ENCODE measurements at places on chromosomes 3 and 15.
A peak's percentile ranks its signal among the peaks of the same experiment; 100 is the strongest.

GRCh38 chr3:49813497-49814174 lies at the start of gene UBA7:
Gene UBA7, minus strand, starts transcription at chr3:49813953. Its CDS starts 166 bp downstream, at chr3:49813787.
- peak; percentile 51 for DNase-seq

GRCh38 chr3:102796804-102797203 lies 362.0 kb downstream of the ZPLD1 start:
- no peak for DNase-seq

DNA sequence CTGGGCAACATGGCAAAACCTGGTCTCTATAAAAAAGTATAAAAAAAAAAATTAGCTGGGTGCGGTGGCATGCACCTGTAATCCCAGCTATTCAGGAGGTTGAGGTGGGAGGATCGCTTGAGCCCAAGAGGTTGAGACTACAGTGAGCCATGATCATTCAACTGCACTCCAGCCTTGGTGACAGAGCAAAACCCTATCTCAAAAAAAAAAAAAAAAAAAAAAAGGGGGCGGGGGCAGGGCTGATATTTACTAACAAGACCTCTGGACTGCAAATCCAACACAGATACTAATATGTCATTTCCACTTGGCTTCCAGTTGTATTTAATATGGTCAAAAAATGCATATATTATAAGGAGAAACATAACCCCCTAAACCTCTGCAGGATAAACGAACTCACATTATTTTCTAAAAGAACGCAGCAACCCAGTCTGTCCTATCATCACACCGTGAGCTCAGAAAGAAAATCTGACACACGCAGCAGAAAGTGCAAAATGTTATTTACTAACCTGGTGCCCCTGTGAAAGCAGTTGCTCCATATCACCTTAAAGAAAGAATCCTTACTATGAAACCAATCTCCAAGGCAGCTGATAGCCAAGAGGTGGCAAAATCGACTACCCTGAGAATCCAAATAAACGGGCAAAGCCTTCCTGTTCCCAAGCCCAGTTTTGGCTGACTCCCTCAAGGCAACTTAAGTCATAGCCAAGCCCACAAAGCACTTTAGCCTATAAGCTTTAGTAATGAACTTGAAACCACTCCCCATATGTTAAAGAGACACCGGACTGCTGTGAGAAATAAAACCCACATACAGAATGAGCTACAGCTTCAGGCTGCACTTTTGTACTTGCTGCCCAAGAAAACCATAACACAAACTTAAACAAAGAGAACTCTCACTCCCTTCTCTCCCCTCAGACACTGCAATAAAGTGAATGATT lies 39.3 kb downstream of the PLD1 start:
- DNase-seq, result peak; percentile 88

DNA sequence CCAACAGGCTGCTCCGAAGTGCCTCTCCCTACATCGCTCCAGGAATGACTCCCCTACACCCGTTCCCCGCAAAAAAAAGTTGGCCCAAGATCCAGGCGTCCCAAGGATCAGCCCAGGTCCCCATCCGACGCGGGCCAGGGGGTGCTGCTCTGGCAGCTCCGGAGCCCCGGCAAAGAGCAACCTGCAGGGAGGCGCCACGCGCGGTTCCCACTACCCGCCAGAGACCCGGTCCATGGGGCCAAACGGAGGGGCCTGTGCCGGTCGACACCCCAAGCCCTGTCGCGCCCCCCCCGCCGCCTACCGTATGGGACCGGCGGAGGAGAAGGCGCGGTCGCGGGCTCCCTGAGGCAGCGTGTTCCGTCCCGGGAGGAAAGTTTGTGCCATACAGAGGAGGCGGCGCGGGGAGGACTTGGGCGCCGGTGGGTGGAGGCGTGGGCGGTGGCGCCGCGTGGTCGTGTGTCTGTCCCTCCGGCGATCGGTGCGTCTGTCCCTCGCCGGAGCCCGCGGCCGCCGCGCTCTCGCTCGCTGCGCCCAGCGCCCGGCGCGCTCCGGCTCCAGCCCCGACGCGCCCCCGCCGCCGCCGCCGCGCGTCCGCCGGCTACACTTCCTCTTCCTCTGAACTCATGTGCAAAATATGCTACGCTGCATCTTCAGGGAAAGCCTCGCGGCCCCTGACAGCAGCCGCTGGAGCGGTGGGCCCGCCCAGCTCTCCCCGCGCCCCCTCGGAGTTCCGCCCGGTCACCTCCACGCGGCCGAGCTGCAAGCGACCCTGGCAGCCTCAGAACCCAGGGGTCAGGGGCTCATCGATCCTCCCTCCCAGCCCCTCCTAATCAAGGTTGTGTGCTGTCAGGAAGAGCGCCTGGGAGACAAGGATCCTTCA lies at the start of gene RFTN1:
TSS of gene RFTN1 (minus strand) at position 559 of the 880 bp plus-strand sequence. CDS start 19,830 bp downstream, outside the sequence.
- no peak for DNase-seq

GRCh38 chr3:46113608-46114007 lies 86.3 kb upstream of the XCR1 start:
- no peak for DNase-seq

GRCh38 chr3:185070491-185071286 lies 82.2 kb downstream of the C3orf70 start:
- peak; percentile 6 for DNase-seq

DNA sequence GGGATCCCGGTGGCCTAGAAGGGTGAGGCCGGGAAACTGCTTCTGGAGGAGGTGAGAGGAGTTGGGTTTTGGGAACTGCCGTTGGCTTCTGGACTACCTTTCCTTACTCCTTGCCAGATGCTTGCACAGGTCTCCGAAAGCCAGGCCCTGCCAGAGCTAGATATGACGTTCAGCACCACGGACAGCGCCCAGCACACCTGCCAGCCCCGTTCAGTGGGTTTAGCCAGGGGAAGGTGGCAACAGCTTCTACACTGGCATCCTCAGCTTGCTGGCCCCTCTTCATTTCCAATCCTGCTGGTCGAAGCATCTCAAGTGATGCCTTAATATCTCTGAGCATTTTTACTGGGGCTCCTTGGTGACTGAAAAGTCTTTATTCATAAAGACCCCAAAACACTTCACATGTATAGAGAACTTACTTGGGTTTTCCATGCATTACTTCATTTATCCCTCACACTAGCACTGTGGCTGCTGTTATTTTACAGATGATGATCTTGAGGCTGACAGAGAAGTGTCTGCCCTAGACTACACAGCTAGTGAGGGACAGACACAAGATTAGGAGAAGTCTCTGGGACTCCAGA lies 21.9 kb downstream of the HCN4 start:
- no peak for DNase-seq

DNA sequence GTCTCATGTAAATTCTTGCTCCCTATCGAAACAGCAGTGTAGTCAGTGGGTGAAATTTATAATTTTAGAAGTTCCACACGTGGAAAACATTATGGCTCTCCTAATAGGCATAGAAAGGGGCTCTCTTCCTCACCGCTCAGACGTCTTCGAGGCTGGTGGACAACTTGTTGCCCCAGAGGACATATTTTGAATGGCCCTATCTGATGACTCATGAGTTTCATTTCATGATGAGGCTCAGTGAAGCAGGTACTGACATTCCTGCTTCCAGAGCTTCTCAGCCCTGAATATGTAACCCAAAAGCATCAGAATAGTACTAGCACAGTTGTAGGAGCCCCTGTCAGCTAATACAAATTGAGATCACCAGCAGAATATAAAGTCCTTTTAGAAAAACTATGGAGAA lies 117.9 kb downstream of the HERC1 start:
- DNase-seq, result no peak
